Eye (tissue), 1 donor: ENCODE measurements at places on chromosomes 7 and 10.

DNA sequence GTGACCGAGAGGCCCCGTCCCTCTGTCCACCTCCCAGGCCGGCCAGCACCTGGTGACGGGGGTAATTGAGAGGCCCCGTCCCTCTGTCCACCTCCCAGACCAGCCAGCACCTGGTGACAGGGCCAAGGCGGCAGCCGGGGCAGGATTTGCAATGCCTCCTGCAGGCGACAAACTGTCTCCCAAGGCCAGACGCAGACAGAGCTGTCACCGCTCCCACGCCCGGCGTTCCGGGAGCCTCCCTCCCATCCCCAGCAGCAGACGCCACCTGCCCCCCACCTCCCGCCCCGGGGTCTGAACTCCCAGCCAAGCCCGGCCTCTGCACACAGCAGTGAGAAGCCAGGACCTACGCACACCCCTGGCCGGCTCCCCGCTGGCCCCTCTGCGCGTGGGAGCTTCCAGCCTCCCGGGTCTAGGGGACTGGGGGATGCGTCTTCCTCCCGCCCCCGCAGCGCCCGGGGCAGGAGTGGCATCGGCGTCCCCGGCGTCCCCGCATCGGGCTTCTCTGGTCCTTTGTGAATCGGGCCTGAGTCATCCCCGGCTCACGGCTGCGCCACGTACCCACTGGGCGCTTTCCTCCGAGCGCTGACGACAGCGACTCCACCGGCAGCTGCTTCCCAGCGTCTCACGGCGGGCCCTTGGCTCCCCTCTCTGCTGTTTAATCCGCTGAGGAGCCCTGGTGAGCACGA, 95.1 kb upstream of the DIP2C start:
- peak; percentile 88 for DNase-seq

- DNase-seq = no peak
Measured at GRCh38 chr7:81573128-81573527, 196.7 kb downstream of the HGF start.

- no peak for DNase-seq
Measured at GRCh38 chr7:68853254-68853653, 745.0 kb upstream of the AUTS2 start.

DNA sequence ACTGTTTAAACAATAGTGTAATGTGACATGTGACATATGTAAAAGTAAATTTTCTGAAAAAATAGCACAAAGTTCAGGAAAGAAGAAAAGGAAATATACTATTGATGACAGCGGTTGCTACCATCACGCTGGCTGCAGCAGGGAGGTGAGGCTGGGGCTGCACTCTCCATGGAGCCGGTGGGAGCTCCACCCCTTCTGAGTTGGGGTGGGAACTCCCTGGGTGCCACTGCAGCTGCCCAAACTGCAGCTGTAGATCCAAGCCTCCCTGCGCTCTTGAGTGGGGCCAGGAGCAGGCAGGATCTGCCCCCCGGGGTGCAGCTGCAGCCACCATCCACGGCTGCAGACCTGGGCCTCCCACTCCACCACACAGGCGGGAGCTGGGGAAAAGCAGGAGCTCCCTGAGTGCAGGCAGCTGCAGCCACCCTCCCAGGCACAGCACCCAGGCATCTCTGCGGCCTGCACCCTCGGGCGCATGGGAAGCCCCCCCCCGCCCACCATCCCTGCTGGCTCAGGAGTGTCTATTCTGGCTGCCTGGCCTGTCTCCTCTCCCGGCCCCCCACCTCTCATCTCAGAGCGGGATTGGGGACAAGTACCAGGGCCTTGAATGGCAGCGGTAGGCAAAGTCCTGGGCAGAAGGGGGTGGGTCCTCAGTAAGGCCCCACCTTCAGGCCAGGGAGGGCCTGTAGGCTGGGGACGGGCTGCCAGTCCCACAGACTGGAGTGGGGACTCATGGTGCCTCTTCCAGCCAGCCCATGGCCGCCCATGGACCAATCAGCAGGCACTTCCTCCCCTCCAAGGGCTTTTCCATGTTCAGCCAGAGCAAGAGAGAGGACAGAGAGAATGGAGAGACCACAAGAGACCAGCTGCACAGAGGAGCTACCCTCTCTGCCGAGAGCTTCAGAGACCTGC, 50.1 kb downstream of the TNS3 start:
- no peak for DNase-seq

GRCh38 chr10:133364645-133365431, 7.0 kb upstream of the FUOM start:
- DNase-seq = no peak

DNA sequence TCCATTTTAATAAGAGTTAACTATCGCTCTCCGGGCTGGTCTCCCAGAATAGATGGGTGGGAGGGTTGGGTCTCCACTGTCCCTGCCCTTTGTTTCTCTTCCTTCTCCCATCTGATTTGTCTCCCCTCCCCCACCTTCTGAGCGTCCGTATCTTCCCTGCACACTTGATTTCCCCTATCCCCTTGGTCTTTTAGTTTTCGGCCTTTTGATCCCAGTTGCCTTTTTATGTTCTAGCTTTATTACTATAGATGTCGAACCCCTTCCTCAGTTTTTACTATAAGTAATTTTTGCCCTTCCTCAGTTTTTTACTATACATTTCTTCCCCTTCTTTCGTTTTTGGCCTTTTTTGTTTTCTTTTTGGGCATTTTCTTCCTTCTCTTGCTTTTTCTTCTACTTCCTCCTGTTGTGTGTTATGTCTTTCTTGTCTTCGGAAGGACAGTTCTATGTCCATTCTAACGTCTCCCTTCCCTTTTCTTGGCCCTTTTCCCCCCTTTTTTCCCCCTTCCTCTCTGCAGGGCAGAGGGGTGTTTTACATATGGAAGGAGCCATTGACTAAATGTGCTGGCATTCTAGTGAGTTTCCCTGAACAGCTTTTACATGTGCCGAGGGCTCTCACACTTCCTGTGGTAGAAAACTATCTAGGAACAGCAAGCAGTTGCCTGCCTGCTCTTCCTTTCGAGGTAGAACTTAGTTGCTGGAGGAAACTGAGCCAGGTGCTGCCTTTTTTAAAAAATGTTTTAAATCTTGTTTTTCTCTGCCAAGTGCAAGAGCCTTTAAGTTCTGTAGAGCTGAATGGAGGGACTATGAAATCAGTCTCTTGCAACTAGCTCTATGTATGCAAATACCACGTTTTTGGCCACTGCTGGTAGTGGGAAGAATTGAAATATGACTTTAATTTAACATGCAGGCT, 2.8 kb downstream of the TET1 start:
- peak; percentile 76 for DNase-seq

DNA sequence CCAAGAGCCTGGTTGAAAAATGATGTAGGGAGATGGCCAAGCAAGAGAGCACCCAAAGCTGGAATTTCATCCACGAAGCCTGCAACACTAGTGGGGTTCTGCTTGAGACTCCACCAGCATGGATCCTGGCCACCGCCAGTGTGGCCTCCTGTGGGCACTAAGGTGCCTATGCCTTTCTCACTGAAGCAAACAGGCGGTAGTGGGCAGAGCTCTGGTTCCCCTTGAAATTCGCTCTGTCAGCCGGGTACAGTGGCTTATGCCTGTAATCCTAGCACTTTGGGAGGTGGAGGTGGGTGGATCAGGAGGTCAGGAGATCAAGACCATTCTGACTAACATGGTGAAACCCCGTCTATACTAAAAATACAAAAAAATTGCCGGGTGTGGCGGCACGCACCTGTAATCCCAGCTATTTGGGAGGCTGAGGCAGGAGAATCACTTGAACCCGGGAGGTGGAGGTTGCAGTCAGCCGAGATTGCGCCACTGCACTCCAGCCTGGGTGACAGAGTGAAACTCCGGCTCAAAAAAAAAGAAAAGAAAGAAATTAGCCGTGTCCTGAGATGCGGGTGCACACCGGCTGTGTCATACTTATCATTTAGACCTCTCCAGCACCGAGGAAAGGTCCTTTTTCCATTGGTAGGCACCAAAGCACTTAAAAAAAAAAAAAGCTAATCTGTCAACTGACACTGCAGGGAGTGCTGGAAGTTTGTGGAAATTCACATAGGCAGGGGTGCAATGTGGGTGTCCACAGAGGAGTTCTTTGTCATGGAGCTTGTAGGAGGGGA, 28.3 kb downstream of the CCM2 start:
- no peak for DNase-seq

- no peak for DNase-seq
Measured at GRCh38 chr10:119375574-119376272, 166.8 kb downstream of the RGS10 start.

DNA sequence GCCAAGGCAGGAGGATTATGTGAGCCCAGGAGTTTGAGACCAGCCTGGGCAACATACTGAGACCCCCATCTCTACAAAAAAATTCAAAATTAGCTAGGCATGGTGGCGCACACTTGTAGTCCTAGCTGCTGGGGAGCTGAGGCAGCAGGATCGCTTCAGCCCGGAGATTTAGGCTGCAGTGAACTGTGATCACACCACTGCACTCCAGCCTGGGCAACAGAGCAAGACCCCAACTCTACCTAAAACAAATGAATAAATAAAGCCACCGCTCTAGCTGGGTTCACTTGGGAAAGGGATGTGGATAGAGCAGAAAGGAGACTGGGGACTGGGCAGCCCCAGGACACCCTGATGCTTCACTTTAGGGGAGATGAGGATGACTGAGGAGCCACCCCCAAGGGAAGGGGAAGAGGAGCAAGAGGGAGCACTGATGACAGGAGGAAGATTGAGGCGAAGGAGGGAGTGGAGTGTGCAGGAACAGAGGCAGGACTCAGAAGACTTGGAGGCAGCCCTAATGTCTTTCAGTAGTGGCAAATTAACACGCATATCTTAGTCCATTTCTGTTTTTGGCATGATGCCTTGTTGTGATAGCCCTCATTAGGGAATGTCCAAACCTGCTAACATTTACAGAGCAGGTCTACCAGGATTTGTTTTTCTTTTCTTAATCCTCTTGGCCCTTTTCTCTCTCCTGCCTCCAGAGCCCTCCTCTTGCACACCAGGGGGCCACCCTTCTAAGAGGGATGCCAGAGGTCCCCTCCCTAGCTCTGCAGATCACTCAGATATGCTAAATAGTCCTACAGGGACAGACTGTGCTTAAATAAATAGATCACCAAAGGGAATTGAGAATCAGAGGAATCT, 88.3 kb downstream of the C10orf105 start:
- DNase-seq = peak; percentile 28

GRCh38 chr7:146417176-146417575, 300.6 kb downstream of the CNTNAP2 start:
- DNase-seq = no peak

GRCh38 chr10:44973323-44974081, 5.1 kb downstream of the DEPP1 start:
- DNase-seq = no peak

- DNase-seq = no peak
Measured at GRCh38 chr7:145884716-145885514, 231.7 kb upstream of the CNTNAP2 start.

- DNase-seq = no peak
Measured at GRCh38 chr10:19872504-19873271, 56.5 kb downstream of the PLXDC2 start.

- no peak for DNase-seq
Measured at GRCh38 chr10:97086530-97086929, 99.2 kb downstream of the SLIT1 start.

DNA sequence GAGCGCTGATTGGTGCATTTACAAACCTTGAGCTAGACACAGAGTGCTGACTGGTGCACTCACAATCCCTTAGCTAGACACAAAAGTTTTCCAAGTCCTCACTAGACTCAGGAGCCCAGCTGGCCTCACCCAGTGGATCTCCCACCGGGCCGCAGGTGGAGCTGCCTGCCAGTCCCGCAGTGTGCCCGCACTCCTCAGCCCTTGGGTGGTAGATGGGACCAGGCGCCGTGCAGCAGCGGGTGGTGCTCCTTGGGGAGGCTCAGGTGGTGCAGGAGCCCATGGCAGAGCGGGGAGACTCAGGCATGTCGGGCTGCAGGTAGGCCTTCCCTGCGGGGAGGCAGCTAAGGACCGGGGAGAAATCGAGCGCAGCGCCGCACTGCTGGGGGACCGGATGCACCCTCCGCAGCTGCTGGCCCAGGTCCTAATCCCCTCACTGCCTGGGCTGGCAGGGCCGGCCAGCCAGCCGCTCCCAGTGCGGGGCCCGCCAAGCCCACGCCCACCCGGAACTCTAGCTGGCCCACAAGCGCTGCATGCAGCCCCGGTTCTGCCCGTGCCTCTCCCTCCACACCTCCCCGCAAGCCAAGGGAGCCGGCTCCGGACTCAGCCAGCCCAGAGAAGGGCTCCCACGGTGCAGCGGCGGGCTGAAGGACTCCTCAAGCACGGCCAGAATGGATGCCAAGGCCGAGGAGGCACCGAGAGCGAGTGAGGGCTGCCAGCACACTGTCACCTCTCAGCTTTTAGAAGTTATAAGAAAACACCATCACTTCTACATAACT, 128.9 kb downstream of the ZNF438 start:
- no peak for DNase-seq

DNA sequence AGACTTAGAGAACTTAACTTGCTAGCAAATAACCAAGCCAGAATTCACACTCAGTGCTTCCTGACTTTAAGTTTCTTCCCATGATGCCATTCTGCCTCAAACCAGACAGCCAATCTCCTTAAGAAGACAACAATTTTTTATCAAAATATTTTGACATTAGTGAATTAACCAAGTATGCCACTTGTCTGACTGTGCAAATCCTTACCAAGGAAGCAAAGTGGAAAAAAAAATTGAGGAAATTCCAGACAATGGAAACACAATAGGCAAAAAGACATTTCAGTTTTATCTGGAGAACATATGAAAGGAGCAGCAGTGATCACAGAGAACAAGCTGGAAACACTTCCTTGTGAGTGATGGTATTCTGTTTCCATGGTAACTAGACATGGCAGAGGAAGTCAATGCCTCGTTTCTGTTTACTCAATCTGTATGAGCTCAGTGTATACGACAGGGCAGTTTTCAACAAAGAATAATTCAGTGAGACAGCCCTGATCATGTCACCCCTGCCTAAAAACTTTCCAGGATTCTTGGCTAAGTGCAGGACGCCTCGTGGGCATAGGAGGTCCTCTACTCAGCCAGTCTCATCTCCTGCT, 114.2 kb downstream of the DYNC1I1 start:
- peak; percentile 19 for DNase-seq

GRCh38 chr7:29146888-29147609, 712 bp upstream of the CPVL start:
- DNase-seq = peak; percentile 42

DNA sequence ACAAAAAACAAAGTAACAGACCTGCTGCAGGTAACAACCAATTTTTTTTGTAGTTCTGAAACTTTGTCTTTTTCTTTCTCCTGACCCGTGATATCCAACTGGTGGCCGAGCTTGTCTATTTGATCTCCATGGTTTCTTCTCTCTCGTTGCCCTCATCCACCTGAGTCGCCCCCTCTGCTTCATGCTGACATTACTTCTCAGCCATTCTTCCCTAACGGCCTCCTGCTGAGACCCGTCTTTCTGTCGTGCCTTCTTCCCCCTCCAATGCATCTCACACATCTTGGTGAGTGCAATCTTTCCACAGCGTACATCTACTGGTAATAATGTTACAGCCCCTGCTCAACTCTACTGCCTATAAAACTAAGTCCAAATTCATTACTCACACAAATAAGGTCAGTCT, 352.9 kb downstream of the RNLS start:
- DNase-seq = no peak

- no peak for DNase-seq
Measured at GRCh38 chr7:19210893-19211413, 65.7 kb upstream of the FERD3L start.

GRCh38 chr10:60737242-60737641, 41.0 kb upstream of the CDK1 start:
- DNase-seq = no peak
